ENCODE measurements at places on chromosomes 7 and 10. TPM values are rescaled to one million over a fixed set of nuclear protein-coding genes. Genes with fewer than 3 reads are reported as not detected.

- DNase-seq: no peak
Measured at GRCh38 chr10:3012223-3012622, 55.1 kb upstream of the PFKP start.

The NEBL gene
- 13.0 TPM for total RNA-seq

DNA sequence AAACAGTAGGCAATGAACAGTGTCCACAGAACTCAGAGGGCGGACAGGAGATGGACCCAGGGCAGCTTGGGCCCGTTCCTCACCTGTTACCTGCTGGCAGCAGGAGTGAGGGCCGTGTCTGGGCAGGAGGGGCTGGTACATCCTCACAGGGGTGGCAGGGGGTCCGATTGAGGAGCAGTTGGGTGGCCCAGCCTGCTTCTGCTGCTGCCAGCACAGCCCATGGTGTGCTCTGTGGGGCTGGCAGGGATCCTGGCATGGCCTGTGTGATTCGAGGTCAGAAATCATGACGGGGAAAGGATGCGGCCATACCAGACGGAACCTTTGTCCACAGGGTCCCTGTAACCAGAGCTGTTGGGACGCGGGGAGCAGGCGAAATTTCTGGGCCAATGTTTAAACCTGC lies 49.6 kb downstream of the INPP5A start:
- no peak for DNase-seq

- no peak for DNase-seq
Measured at GRCh38 chr7:135389971-135390370, 119.9 kb downstream of the CNOT4 start.

DNA sequence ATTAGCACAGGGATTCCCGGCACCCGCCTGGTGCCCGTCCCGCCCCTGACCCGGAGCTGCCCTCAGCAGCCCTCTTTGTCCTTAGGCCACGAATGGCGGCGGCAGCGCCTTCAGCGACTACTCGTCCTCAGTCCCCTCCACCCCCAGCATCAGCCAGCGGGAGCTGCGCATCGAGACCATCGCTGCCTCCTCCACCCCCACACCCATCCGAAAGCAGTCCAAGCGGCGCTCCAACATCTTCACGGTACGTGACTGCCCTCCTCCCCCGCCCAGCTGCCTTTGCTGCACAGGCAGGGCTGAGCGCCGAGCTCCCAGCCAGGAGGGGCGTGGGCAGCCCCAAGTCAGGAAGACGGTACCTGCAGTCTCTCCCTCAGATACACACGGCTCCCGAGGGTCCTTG lies 33.6 kb downstream of the AGAP3 start:
- DNase-seq: no peak

DNA sequence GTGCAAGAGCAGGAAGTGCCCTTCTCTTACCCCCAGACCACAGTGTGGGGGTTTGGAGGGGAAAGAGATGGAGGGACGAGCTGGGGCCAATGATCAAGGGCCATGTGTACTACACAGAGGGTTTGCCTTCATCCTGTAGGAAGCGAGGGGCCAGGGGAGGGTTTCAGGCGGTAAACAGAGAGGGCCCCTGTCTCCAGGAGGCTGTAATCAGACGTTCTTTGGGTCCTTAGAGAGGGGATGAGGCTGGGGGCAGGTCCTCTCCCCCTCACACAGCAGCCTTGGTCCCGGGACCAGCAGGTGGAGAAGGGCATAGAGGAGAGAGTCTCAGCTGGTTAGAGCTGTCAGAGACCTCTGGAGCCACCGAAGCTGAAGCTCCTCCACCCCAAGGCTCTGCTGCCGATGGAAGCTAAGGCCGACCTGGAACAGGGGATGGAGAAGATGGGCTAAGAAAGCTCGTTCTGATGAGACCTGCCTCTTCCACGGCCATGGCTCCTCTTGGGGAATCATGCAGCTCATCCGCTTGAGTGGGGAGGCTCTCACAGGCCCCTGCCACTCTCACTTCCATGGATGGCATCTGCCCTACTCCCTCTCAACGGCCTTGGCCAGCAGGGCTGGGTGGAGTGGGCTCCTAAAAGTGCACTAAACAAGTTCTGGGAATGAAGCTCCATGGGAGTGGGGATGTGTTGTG lies 3.5 kb downstream of the LOXL4 start:
- DNase-seq: no peak

The TACR2 gene
- not detected for total RNA-seq

- no peak for DNase-seq
Measured at GRCh38 chr7:129072479-129073011, 17.6 kb upstream of the TNPO3 start.

DNA sequence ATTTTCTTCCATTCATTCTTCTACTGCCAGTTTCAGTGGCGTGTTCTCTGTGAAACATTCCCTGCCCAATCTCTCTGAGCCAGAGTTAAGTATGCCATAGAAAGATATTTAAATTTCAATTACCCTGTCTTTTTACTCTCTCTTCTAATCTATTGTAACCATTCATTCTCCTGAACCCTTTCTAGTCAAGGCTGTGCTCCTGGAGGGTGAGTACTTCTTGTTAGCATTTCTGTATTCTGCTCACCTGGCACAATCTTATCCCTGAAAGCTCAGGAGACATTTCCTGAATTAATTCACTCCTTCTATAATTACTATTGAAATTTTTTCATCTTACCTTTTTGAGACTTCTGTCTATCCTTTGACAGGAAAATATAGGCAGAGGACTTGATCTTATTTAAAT lies 271.7 kb downstream of the HGF start:
- DNase-seq: no peak

The MYH16 gene
- total RNA-seq: not detected

DNA sequence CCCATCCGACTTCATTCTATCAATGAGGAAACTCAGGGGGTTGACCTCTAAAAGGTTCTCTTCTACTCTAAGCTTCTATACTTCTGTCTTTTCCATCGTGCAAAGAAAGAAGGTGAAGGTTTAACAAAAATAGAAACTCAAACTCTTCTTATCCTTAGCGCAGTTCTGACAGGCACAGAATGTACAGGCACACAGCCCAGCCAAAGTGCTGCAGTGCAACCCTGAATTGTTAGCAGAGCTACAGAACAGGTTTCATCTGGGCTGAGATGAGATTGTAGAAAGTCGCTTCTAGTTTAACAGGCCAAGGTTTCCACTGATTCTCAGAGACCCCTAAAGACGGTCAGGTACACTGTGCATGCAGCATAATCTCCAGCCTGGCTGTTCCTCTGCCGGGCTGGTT lies 79.3 kb upstream of the AFAP1L2 start:
- DNase-seq: no peak
